ENCODE measurements at places on chromosomes 2 and 18.
A peak's percentile ranks its signal among the peaks of the same experiment; 100 is the strongest.

DNA sequence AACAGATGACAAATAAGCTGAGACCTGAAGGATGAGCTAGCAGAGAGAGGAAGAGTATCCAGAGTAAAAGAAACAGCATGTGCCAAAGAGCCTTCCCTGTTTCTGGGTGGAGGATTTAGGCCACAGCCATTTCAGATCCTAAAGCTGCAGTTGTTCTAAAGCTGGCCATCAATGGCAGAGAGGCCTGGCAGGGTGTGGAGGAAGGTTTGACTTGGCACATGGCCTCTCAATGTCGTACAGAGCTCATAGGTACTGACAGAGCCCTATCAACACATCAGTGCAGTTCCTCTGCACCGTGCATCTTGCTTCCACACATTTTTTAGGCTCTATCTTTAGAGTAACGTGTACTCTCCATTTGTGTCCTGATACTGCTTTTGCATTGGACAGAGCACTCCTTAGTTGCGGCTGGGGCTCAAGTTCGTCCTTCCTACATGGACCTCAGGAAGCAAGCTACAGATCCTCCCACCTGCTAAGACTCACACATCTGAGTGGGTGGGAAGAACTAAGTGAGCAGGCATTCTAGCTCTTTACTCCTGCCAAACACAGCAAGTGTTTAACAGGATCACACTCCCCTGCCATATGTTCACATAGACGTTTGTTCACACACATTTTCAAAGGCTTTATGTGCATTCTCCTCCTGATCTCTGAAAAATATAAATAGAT is 3.0 kb upstream of the CHMP3 start:
- no peak for ATAC-seq

DNA sequence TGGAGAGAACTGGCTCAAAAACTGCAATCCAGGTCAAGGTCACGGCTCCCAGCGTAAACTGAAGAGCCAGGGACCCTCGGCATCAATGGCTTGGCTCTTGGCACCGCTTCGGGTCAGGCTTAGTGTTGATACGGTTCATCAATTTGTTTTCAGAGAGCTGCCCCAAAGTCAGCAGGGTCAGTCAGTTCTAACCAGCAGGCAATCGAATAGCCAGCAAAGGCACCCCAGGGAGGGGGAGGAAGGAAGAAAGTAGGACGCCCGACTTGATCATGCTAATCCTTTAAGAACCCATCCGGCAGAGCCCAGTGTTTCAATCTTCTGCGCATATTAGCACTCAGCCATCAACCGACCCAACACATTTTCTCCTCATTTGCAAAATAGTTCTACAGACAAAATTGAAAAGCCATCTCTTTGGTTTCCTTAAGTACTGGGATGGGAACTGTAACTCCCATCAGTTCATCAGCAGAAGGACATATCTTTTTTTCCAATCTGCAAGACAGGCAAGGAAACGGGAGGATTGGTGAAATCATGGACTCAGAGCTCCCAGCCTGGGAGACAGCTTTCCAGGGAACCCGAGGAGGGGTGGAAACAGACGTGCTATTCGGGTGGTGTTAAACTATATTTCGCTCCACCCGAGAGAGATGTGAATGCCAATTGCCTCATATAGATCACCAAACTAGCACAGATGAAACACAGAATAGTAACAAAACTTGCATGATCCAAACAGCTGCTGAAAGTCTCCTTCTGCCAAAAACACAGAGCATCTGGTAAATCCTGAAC is 40.7 kb upstream of the CABLES1 start:
- no peak for ATAC-seq

GRCh38 chr2:152176113-152176714 is 651 bp upstream of the STAM2 start:
- ATAC-seq: peak; percentile 28

DNA sequence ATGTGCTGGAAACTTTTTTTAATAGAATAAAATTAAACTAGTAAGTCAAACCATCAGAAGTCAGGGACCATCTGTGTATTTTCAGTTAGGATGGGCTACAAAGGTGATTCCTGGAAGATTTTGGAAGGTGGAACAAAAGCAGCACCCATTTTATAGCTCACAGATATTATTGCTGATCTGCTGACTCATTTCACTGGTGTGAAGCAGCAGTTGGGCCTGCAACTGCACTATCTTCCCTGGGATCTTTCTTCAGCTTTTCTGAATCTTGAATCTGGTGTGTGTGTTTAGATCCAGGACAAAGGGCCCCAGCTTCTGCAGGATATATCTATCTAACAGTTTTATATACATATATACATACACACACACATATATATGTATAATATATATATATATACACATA is 35.6 kb upstream of the BCL11A start:
- ATAC-seq: no peak

- no peak for ATAC-seq
Measured at GRCh38 chr2:59383473-59383872, 1142.3 kb upstream of the FANCL start.

- ATAC-seq: peak; percentile 70
Measured at GRCh38 chr2:11175293-11175795, 20.1 kb downstream of the SLC66A3 start.

DNA sequence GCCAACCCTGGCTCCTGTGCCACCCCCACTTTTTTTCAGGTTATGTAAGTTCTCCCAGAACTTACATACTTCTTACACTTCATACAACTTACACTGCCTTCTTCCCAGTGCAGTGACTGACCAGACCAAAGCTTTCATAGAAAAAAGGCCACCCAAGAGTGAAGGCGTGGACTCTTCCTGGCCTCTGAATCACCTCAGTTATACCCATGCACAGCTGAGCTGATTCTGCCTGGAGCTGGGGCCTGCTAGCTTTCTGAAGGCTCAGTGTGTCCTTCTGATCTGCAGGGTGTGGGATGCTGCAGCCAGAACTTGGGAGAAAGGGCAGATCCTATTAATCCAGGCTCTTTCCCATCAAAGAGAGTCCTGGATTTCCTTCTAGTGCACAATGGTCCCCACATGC is 216.1 kb downstream of the TTC32 start:
- no peak for ATAC-seq

DNA sequence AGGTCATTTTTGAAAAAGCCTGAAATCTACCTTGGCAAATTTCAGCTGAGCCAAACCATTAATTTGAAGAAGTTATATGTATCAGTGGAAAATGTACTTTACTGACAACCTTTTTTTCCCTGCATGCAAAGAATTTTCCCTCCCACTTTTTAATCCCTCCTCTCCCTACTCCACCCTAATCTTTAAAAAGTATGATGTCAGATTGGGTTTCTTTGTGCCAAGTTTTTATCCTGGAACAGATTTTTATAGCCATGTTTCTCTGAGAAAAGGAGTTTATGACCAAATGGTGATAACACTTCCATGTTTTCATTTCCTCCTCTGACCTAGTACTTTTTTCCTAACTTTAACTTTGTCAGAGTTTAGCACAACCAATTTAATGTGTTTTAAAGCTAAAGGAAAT is 250.3 kb upstream of the FOSL2 start:
- ATAC-seq: no peak

- ATAC-seq: no peak
Measured at GRCh38 chr2:17573804-17574175, 33.3 kb downstream of the VSNL1 start.

- no peak for ATAC-seq
Measured at GRCh38 chr2:240611601-240612210, 13.6 kb upstream of the GPR35 start.

GRCh38 chr2:197191177-197191939 is 119.2 kb downstream of the ANKRD44 start:
- ATAC-seq: peak; percentile 61

DNA sequence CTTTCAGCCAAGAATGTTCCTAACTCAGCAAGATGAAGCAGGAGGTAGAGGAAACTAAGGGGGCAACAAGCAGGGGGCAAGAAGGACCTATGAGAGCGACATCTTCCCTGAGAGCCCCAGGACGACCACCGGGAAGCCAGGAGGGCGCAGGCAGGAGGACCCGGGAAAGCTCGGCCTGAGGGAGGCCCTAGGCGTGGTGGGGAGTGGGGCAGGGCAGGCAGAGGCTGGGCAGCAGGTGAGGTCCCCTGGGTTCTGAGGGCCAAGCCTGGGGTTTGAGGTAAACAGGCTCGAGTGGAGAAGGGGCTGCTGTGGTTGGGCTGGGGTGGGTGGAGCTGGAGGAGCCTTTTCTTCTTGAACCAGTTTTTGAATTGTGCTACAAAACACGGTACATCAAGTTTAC is 1.3 kb upstream of the ALPI start:
- no peak for ATAC-seq

- ATAC-seq: no peak
Measured at GRCh38 chr2:54897420-54898310, 152.6 kb downstream of the RTN4 start.

- ATAC-seq: no peak
Measured at GRCh38 chr2:98564541-98565132, 43.7 kb downstream of the COA5 start.

DNA sequence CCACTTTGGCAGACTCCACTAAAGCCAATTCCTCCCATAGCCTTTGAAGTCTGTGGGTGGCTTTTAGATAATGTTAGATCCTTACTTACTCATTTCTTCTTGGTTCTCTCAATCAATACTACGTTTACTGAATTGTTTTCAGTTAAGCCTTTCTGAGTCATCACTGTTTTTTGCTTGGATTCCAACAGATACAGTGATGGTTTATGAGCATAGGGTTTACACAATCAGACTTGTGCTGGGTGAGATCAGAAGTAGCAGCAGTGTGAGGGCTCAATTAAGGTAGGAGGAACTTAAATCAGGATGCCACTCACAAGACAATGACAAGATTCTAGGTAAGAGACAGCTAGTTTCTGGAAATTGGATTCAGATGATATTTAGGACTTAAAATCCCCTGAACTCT is 297.7 kb upstream of the DOK6 start:
- no peak for ATAC-seq

- no peak for ATAC-seq
Measured at GRCh38 chr2:200025717-200026116, 70.3 kb downstream of the MAIP1 start.

DNA sequence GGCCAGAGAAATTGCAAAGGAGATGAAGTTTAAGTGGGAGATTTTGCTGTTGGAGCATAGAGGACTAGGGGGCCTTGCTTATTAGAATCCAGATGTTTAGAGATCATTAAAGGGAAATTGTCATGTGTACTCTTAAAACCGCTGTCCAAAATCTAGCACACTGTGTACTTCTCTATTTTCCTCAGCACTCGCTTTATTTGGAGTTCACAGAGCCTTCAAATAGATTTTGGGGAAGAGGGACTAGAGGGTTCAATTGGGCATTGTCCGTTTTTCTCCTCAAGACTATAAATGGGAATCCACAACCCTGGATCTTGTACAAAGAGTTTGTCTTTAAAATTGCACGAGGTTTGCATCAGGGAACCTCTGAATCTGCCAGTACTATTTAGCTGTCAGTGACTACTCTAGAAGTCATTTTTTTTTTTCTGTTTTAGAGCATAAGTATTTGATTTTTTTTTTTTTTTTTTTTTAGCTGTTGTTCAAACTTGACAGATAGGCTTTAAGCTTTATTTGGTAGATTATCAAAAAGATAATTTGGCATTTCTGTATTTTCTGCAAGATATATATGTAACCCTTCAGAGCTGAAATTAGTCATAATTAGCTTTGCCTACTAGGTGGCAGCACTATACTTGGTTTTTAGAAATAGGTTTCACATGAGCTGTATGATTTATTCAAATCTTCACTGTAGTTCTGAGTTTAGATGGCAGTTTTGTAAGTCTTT is 14.2 kb downstream of the PMS1 start:
- ATAC-seq: peak; percentile 93

DNA sequence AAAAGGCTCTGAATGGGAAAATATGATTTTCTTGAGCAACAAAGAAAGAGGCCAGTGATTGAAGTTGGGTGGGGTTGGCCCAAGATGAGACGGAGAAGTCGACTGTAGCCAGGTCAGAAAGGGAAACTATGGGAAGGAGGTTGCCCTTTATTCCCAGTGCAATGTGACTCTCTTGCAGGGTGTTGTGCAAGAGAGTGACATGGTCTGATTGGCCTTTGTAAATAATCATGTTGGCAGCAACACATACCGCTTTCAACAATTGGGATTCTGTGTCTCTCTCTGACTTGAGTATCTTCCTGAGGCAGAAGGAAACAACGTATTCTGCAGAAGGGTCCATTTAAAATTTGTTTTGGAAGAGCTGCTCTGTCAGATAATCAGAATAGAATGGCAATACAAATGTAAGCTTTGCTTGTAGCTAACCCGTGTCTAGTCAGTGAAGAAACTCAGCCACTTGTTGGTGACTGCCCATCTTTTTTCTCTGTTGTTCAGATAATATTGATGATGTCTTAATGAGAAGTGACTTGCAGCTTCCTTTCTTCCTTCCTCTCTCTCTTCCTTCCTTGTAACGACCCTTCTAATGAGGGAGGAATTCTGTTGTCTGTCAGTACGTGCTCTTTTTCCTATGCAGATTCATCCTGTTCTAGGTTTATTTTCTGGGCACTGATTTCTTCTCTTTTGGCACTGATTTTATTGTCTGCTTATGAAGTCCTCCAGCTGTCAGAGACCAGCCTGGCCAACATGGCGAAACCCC is 311.0 kb upstream of the FAM98A start:
- no peak for ATAC-seq

DNA sequence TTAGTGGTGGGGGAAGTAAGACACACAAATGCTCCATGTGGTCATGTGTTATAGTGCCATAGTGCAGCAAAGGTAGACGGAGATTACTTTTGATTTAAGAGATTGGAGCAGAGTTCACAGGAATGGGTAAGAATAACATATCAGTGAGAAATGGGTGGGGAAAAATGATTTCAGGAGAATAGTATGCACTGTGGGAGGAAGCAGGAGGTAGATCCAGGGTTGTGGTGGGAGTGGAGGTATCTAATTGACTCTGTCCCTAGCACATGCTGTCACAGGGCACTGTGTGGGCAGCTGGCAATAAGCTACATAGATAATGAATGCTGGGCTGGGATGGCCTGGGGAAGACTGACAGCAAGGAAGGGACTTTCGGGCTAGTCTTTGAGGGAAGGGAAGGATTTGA is 65.3 kb downstream of the STAT1 start:
- ATAC-seq: peak; percentile 11

GRCh38 chr18:61998957-61999356 is 106.2 kb upstream of the RNF152 start:
- ATAC-seq: peak; percentile 90

- ATAC-seq: no peak
Measured at GRCh38 chr2:191618786-191619185, 59.1 kb upstream of the NABP1 start.

GRCh38 chr2:20079546-20080115 is 28.2 kb upstream of the LAPTM4A start:
- no peak for ATAC-seq

GRCh38 chr18:36334798-36335197 is 37.3 kb downstream of the FHOD3 start:
- no peak for ATAC-seq

DNA sequence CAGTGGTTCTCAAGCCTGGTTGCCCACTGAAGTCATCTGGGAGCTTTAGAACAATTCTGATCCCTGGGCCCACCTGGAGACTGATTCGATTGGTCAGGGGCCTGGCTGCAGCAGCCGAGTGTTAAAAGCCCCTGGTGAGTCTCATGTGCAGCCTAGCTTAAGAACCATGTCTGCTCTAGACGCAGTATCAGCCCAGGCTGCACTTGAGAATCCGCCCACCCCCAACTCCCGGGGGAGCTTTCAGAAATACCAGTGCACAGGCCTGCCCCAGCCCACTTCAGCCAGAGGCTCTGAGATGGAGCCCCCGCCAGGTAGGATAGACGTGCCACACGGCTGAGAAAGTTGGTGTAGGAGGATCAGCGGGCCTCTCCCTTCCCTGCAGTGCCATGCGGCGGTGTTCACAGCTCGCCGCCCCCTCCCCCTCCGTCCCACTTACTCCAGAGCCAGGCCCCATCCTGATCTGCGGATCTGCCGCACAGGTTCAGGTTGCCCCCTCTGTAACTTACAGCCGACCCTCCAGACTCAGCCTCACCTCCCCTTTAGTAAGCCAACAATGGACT is 209.0 kb upstream of the RAB12 start:
- ATAC-seq: no peak

Data from SK-N-SH treated with all-trans-retinoic acid at 6 μM for 48 hours (cell line).